ENCODE measurements at places on chromosomes 1 and 21. TPM values are rescaled to one million over a fixed set of nuclear protein-coding genes. Genes with fewer than 3 reads are reported as not detected.

- H3K4me1 ChIP-seq, result no peaks in the 10 kb centered on the region
- no peak for DNase-seq
- no peaks in the 10 kb centered on the region for H3K36me3 ChIP-seq
- no peak overlapping the region for H3K27ac ChIP-seq
- no peaks in the 10 kb centered on the region for H3K27me3 ChIP-seq
Measured at GRCh38 chr1:172905452-172905851, 145.3 kb downstream of the TNFSF18 start.

DNA sequence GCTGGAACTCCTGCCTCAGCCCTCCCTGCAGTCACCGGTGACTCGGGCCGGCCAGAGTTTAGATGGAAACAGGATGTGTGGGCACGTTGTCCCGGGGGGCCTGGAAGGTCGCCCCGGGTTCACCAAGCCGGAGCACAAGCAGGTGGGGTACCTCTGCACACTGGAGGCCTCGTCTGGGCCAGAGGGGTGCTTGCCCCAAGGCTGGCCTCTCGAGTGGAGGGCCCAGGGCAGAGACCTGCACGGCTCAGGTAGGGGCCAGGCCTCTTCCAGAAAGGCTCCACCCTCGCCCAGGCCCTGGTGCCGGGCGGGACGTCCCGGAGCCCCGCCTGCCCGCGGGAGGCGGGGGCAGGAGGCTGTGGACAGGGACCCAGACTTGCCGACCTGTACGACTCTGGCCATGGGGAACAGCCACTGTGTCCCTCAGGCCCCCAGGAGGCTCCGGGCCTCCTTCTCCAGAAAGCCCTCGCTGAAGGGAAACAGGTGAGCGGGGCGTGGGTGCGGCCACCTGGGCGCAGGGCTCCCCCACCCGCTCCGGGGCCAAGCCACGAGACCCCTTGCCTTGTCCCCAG, at the start of gene PLEKHN1:
Gene PLEKHN1, plus strand, starts transcription at position 348 of the 569 bp plus-strand sequence. Its CDS starts 50 bp downstream, at position 398.
- peak within 1 kb of the TSS; percentile 36 for H3K27ac ChIP-seq
- peak within 1 kb of the TSS; percentile 66 for H3K4me3 ChIP-seq
- H3K36me3 ChIP-seq, result no peaks in the 10 kb centered on the region
- H3K4me1 ChIP-seq, result peaks cover 13% of the 10 kb centered on the region
- no peak for DNase-seq
- H3K27me3 ChIP-seq, result peaks cover 25% of the 10 kb centered on the region

- H3K27me3 ChIP-seq, result peaks cover 4% of the 10 kb centered on the region
- no peaks in the 10 kb centered on the region for H3K4me1 ChIP-seq
- no peak overlapping the region for H3K27ac ChIP-seq
Measured at GRCh38 chr1:229835226-229835625, 209.2 kb downstream of the URB2 start.

DNA sequence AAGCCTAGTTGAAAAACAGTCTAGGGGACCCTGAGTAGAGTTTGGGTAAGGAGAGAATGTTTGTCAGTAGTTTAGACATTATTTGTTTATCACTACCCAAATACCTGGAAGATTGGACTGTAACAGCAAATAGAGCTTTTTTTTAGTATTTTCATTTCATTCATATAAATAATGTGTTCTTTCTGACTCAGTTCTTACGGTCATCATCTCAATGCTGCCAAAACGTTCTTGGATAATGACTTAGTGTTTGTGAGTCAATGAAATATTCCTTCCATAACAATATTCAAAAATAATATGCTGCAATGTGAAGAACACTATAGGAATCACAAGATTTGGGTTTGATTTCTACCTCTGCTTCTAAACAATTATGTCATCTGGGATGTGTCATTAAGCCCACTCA, 400.0 kb upstream of the PKN2 start:
- no peaks in the 10 kb centered on the region for H3K27me3 ChIP-seq
- H3K4me1 ChIP-seq, result no peaks in the 10 kb centered on the region
- H3K27ac ChIP-seq, result no peak overlapping the region
- DNase-seq, result no peak

GRCh38 chr21:25639551-25640201, 618 bp downstream of the JAM2 start:
- peak; percentile 58 for DNase-seq
- H3K27ac ChIP-seq, result peak overlapping the region; percentile 92
- no peaks in the 10 kb centered on the region for H3K27me3 ChIP-seq
- peak overlapping the region; percentile 70 for H3K4me3 ChIP-seq
- peaks cover 20% of the 10 kb centered on the region for H3K36me3 ChIP-seq
- peaks cover 47% of the 10 kb centered on the region for H3K4me1 ChIP-seq

DNA sequence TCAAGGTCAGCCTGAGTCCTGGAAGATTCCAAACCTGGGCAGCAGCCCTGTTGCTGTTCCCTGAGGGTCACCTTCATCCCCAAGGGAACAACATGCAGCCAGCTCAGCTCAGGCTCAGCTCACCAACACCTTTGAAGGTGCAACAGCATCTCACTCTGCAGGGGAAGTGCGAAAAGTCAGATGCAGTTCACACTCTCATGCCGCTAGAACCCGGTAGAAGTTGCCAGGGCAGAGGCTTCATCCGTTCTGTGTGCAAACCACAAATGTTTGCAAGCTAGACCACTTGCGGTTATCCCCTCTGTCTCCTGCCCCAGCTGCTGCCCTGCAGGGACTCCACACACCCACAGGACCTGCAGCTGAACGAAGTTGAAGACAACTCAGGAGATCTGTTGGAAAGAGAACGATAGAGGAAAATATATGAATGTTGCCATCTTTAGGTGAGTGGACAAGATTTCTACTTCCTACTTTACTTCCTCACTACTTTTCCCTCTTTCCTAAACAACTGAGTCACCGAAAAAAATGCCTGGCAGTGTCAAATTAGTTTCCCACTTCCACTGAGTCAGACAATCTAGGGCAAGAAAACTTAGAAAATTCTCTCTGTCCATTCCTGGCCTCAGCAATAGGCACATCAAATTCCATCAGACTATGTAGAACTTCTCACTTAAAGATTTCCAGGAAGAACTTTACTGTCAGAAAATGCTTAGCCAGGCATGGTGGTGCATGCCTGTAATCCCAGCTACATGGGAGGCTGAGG, 1.8 kb upstream of the FCRL6 start:
- H3K4me3 ChIP-seq, result no peak overlapping the region
- peaks cover 44% of the 10 kb centered on the region for H3K4me1 ChIP-seq
- no peak overlapping the region for H3K27ac ChIP-seq
- DNase-seq, result no peak

OR2T35 gene
- total RNA-seq, result not detected

CSMD2 gene
- total RNA-seq, result 0.15 TPM

Measured in heart right ventricle (tissue), 16 donors.